ENCODE measurements at places on chromosomes 4 and X.

DNA sequence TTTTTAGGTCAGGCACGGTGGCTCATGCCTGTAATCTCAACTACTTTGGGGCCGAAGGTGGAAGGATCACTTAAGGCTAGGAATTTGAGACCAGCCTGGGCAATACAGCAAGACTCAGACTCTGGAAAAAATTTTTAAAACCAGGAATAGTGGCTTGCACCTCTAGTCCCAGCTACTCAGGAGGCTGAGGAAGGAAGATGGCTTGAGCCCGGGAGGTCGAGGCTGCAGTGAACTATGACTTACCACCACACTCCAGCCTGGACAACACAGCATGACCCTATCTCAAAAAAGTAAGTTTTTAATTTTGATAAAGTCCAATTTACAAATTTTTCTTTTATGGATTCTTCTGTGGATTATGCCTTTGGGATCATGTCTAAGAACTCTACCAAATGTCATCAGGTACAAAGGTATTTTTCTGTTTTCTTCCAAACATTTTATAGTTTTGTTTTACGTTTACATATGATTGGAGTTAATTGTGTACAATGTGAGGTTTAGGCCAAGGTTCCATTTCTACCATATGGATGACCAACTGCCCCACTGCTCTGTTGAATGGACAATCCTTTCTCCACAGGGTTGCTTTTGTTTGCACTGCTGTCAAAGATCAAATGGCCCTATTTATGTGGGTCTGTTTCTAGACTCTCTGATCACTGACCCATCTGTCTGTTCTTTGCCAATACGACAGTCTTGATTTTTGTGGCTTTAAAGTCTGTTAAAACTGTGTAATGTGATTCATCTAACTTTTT, 48.2 kb downstream of the CPLX1 start:
- no peak for DNase-seq

GRCh38 chrX:50067435-50068284, 133.1 kb downstream of the AKAP4 start:
- DNase-seq = no peak

GRCh38 chr4:3283483-3283882, 9.3 kb upstream of the RGS12 start:
- DNase-seq = no peak

DNA sequence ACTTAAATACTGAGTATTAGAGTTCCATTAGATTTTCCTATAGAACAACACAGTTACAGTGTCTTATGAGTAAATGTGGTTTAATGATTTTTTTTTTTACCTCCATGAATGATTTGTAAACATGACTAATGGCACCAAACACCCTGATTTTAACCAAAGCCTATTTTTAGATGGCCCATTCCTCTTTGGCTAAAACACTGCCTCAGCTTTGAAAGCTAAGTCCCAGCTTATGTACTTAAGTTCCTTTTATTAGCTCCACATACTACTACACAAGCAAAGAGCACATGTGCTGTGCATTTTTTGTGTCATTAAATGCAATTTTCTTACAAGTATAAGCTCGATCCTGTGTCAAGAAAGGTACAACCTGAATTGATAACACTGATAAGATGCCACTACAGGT, 575.6 kb upstream of the PITX2 start:
- DNase-seq = no peak

DNA sequence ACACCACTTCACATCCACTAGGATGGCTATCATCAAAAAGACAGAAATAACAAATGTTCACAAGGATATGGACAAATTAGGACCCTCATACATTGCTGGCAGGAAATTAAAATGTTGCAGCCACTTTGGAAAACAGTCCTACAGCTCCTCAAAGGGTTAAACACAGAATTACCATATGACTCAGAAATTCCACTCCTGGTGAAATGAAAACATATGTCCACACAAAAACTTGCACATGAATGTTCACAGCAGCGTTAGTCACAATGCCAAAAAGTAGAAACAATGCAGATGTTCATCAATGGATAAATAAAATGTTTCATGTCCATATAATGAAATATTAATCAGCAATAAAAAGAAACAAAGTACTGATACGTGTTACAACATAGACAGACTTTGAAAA, 15.1 kb downstream of the S100G start:
- DNase-seq = no peak

GRCh38 chr4:151099976-151100417, 569 bp downstream of the RPS3A start:
- no peak for DNase-seq

GRCh38 chr4:77145842-77146185, 11.2 kb upstream of the CCNG2 start:
- no peak for DNase-seq

- no peak for DNase-seq
Measured at GRCh38 chr4:132498215-132498614, 650.9 kb upstream of the PCDH10 start.

GRCh38 chrX:71909956-71910355, 689 bp upstream of the NHSL2 start:
- no peak for DNase-seq

DNA sequence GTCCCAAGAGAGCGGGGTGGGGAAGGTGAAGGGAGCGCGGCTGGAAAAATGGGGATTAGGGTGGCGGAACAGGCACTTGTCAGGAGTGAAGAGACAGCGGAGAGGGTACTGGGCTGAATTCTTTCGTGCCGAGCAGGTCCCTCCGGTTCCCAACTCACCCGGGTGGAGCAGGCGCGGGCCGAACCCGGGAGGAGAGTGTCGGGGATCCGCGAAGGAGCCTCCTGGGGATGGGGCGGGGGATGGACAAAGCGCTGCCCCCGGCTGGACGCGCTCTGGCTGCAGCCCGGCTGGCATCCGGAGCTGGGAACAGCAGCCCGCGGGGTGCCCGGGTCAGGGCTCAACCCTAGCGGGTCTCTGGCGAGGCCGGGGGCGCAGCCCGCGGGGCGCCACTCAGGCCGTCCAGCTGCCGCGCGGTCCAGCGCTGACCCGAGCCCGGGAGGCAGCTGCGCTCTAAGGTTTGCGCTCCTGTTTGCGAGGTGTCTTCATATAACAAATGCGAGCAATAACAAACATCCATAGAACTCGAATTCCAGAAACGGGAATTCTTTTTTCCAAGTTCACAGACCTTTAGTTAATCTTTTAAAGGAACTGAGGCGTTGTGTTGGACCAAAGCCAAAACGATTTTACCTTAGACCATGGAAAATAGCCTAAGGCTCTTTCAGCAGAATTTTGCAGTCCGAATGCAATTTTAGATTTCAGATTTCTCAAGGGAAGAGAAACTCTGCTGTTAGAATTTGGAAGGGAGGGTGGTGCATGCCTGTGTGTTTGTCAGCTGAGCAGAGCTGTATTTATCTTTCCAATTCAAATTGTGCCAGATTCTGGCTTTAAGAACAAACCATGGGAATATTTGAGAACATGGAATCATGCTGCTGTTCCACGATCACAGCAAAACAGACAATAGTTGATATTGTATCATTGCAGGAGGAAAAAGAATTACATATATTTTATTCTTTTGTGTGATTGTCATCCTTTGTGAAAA, 744 bp downstream of the NPY5R start:
- no peak for DNase-seq

DNA sequence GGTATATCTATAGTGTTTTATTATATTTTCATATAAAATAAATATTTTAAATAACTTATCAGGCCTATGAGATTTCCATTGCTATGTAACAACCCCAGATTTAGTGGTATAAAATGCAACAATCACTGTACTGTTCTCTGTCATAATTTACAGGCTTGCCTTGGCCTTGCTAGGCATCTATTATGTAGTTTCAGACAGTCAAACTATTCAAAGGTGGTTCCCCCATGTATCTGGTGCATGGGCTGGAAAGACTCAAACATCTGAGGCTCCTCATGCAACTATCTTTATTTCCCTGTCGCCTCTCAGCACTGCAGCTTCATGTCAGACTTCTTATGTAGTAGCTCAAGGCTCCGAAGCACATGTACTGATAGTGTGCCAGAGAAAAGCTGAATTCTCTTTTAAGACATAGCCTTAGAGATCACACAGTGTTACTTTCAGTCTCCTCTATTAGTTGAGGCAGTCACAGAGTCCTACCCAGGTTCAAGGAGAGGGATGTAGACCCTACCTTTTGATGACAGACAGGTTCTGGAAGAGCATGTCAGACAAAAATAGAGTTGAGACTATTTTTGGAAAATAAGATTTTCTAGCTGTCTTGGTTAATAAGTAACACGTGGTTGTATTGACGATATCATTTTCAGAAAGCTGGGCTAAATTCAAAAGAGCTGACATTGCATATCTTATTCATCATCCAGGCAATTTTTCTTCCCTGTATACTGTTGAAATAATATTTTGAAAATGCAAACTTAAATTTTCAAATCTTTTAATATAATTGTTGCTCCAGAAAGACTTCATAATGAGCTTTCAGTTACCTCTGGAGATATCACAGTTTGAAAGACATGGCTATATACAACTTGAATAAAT, 19.4 kb downstream of the MTTP start:
- DNase-seq = no peak

DNA sequence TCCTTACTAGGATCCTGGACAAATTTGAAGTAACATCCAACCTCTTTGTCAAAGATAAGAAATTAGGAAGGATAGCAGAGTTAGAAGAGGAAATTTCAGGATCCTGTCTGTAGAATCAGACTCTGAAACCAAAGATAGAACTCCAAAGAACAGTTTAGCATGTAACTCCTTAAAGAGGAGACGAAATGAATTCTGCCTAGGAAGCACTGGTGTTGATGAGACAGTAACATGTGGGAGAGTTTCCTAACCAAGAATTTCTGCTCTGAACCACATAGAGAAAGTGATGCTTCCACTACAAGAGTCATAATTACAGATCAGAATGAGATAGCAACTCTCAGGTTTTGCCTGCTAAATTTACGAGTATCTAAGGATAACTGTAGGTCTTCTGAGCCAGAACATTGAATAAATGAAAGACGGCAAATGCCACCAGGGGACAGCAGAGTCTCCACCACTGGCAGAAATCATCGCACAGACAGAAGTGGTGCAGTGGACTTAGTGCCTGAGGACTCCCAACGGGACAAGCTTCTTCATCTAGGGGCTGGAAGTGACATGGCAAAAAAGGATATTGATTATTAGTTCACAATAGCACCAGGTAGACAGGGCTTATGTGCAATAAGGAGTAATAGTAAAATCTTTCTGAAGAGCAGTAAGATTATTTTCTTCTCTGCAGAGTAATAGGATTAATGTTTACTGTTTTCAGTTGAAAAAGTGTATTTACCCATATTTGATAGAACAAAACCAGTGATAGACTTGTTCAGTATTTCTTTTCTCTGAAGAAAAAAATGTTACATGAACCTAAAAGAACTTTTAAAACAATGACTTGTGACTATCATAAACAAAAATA, 6.7 kb upstream of the PPID start:
- DNase-seq = peak; percentile 48

- DNase-seq = no peak
Measured at GRCh38 chr4:73704314-73705055, 35.9 kb upstream of the CXCL8 start.

GRCh38 chrX:133394765-133395164, 20.5 kb downstream of the GPC4 start:
- no peak for DNase-seq

- DNase-seq = no peak
Measured at GRCh38 chr4:179325181-179325580, 1882.9 kb upstream of the AGA start.

GRCh38 chrX:86002076-86002896, 45.1 kb downstream of the CHM start:
- no peak for DNase-seq

DNA sequence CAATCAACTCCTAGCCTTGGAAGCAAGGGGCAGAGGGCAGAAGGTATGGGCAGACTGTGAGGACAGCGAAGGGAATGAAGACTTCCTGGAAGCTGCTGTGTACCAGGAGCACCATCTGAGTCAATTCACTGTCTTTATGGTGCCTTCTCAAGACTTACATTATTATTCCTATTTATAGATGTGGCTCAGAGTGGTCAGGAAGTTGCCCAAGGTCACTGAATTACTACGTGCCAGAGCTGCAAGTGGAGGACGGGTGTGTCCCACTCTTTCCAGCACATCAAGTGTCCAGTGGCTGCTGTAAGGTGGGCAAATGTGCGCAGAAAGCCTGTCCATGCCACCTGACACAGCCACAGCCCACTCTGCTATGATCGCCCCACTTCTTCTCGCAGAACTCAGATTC, 32.0 kb downstream of the SMPX start:
- no peak for DNase-seq

DNA sequence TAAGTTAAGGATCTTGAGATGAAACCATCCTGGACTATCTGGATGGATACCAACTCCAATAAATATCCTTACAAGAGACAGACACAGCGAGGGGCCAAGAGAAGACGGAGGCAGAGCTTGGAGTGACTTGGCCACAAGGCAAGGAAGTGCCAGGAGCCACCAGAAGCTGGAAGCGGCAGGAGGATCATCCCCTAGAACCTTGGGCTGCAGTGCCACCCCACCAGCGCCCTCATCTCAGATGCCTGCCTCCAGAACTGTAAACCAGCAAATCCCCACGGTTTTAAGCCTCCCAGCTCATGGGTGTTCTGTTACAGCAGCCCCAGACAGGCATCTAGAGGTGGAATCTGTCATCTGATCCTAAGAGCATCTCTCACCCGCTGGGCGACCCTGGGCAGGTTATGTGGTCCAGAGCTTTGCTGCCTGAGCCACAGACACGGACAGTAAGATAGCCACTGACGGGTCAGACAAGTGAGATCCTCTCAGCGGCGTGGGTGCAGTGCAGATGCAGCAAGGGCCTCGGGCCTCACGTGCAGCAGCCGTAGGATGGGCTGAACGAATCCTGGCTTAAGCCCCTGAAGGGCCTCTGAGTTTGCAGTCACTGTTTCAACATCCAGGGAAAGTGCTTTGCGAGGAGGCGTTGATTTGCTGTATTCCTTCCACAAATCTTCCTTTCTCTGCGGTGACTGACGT, 25.1 kb upstream of the MXD4 start:
- DNase-seq = no peak

DNA sequence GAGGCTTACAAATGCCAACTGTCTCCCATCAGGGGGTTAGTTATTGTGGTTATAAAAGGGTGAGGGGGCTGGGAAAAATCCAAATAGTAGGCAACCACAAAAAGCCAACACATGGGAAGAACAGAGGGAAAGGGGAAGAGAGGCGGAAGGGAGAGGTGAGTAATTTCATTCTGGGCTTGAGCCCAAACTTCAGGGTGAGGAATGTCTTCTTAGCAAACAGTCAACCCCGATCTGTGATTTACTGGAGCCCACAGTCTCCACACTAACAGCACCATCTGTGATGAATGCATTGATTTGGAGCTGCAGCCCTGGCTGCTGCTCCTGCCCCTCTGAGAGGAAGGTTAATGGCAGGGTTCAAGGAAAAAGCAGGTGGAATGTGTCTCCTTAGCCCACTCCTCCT, 162.2 kb upstream of the GPR101 start:
- no peak for DNase-seq

Measured in left ventricle myocardium inferior (tissue), 1 donor.